ENCODE measurements at places on chromosomes 5 and 9.
A peak's percentile ranks its signal among the peaks of the same experiment; 100 is the strongest.

- no peak for DNase-seq
Observed at GRCh38 chr9:114721491-114722079, 39.6 kb upstream of the TEX48 start.

GRCh38 chr5:63963080-63963735 is 963 bp upstream of the HTR1A start:
- no peak for DNase-seq

DNA sequence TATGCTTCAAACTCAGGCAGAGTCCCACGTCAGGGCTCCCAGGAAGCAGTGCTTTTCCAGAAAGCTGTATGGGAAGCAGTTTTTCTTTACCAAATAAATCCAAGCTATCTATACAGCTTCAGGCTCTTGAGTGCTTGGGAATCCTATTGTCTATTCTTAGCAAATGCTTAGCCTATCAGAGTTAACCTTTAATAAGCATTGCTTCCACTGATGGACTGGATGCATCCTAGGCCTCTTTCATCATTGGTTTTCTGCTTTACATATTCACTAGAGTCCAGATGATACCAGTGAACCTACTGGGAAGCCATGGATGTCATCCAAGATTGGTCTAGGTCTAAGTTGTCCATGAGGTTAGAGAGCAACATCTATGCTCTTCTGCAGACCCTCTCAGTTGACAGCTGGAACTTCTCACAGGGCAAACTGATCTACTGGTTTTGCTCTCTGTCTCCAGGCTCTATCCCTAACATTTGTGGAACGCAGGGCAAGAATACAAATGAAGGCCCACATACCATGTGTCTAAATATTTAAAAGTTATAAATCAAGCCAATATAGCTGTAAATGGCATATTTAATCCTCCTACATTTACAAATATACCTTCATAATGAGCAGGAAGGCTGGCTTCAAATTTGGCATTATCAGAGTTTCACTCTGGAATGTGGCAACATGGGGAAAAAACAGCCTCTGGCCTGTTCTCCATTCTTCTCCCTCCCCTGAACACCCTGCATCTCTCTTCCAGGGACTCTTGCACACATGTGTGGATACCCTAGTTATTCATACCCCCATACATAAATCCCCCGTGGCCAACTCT is 49.8 kb upstream of the PLPP1 start:
- no peak for DNase-seq

DNA sequence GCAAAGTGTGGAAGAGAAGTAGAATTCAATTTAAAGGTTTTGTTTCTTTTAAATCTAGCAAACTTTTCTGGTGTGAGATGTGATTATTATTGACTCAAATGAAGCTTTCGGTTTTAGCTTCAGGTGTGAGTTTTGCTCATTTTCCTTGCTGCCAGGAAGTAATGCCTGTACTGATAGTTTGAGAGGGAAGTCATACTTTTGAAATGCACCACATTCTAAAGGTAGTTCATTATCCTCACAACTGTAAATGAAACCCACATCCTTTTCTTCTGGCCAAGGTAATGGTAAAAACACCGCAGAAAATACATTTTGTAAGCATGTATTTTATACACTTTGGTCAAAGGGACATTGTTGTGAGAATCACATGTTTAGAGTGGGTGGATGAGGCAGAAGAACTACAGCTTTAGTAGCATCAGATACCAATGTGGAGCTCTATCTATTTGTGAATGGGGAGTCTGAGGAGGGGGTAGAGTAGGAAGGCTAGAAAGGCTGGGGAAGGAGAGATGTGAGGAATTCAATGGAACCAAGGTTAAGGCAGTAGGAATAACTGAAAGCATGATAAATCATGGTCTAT is 167.0 kb upstream of the CDKN2B start:
- no peak for DNase-seq

DNA sequence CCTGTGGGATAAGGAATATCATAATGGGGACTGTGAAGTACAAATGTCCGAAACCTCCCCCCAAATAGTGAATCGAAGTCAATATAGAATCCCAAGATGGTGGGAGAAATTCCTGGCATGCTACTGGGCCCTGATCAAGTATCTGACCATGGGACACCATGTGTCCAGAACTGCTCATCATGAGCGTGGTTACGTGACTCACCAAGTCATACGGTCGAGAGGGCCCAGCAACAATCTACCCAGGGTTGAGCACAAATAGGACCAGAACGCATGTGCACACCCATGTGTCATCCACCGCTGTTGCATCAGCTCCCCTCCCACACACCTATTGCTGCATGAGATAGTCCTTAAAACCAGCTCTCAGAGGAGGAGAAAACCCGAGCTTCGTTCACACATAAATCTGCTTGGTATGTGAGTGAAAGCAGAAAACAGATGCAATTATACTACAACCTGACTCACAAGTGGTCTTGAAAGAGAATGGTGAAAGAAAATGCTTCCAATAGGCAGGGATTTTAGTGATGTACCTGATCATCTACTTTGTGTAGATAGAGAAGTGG is 353.2 kb downstream of the CWC27 start:
- no peak for DNase-seq

GRCh38 chr9:92247296-92247695 is 46.2 kb downstream of the IARS1 start:
- DNase-seq, result no peak

GRCh38 chr5:4275232-4275631 is 679.6 kb downstream of the IRX1 start:
- DNase-seq, result no peak

- peak; percentile 16 for DNase-seq
Observed at GRCh38 chr9:96618209-96619123, 1.2 kb downstream of the CDC14B start.

GRCh38 chr5:96687812-96688453 is 25.8 kb downstream of the CAST start:
- no peak for DNase-seq

GRCh38 chr5:160619381-160619780 is 197.7 kb downstream of the PTTG1 start:
- DNase-seq, result no peak

- no peak for DNase-seq
Observed at GRCh38 chr9:101716629-101717028, 21.8 kb downstream of the GRIN3A start.

DNA sequence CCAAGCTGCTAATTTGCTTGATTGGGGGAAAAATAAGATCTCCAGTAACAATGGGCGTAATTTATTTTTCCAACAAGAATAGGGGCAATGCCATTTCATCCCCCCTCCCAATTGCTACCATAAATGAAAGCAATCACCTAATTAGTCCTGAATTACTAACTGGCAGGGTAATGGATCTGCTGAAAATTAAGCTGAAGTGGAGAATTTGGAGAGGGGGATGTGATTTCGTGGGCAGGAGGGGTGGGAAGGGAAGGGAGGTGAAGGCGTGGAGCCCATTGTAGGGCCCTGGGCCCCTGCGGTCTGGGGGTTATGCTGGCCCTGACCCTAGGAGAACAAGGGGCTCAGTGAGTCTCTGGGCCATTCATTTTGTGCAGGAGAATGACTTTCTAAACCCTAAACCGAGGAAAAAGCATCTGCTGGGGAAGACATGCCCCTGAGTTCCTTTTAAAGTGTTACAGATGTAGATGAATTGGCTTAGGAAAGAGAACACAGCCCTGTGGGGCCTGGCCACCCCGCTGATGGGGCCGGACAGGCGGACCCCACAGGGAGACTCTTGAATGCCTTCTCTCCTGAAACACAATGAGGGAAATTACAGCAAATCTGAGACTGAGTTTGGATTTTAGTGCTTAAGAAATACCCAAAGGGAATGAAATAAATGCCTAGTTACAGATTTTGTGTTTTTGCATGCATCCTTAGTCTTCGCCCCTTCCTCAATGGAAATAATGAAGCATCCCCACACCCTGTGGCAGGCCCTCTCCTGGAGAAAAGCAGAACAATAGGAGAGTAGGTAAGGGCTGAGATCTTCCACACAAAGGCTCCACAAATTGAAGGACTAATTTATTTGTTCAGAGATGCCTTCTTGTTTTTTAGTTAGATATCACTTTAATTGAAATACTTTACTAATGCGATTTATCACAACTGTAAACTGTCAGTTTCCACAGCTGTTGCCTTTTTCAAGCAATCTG is 143.2 kb downstream of the PSAT1 start:
- no peak for DNase-seq

GRCh38 chr9:74645007-74645639 is 148.0 kb downstream of the RORB start:
- no peak for DNase-seq

- DNase-seq, result no peak
Observed at GRCh38 chr9:10059044-10059443, 553.8 kb downstream of the PTPRD start.

DNA sequence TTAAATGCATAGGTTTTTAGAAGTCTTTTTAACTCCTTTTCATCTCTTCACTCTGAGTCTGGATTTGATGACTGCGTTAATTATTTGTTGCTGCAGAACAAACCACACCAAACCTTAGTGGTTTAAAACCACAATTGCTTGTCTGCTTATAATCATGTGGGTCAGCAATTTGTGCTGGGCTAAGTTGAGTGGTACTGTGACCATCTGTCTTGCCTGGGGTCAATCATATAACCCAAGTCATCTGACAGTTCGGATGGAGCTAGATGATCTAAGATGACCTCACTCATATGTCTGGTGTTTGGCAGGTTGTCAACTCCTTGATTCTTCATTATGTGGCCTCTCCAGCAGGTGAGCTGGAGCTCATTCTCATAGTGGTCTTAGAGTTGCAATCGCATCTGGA is 219.1 kb upstream of the ELAVL2 start:
- no peak for DNase-seq

- no peak for DNase-seq
Observed at GRCh38 chr9:34623374-34624235, 3.3 kb upstream of the DCTN3 start.

- DNase-seq, result no peak
Observed at GRCh38 chr9:135862809-135863208, 44.5 kb downstream of the CAMSAP1 start.

DNA sequence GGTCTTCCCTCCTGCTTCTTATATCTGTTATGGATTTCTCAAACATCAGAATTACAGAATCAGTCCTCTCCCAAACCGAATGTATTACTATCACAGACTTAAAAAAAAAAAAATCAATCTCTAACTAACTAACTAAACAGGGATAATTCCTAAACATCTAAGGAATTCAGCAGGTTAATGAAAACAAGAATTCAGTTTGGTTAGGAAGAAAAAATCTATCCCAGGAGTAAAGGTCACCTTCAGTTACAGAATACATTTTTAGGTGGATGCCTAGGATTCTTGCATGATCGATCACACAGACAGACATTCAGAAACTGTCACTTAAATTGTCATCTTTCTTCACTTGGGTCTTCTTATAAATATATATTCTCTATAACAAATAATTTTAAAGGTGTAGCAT is 11.5 kb downstream of the PTAR1 start:
- no peak for DNase-seq

- DNase-seq, result no peak
Observed at GRCh38 chr9:136820971-136821825, 13.4 kb downstream of the RABL6 start.

- DNase-seq, result no peak
Observed at GRCh38 chr9:125845271-125845808, 98.2 kb downstream of the PBX3 start.

DNA sequence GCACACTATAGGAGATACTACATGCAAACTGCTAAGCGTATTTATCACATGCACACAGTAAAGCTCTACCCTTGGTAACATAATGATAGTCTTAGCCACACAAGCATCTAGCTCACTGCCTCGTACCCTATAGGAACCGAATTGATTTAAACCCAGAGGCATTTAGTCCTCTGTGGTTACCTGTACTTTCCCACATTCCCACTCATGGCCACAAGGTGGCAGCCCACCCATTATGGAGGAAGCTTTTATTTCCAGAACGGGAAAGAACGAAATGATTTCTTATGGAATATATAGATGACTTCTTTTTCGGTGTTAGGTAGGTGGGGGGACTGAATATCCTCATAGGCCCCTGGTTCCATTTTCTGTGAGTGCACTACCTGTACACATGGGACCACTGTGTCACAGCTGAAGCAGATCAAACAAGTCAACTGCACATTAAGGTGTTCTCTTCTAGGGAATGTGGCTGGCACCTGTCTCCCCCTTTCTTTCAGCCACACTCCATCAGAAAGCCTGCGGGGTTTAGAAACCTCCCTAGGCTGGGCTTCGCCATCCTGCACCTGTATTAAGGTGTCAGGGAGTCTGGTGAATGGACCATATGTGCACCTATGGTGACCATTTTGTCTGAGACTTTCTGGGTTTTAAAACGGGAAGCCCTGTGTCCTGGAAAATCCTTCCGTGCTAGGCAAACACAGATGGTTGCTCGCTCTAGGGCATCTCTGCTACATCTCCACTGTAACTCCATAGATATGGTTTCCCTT is 313.2 kb downstream of the SLIT3 start:
- peak; percentile 39 for DNase-seq

GRCh38 chr5:122756264-122756911 is 18.5 kb upstream of the SNX2 start:
- no peak for DNase-seq

GRCh38 chr9:100426189-100426529 is 784 bp upstream of the MSANTD3 start:
- no peak for DNase-seq

GRCh38 chr5:115977988-115978387 is 15.7 kb downstream of the LVRN start:
- no peak for DNase-seq

DNA sequence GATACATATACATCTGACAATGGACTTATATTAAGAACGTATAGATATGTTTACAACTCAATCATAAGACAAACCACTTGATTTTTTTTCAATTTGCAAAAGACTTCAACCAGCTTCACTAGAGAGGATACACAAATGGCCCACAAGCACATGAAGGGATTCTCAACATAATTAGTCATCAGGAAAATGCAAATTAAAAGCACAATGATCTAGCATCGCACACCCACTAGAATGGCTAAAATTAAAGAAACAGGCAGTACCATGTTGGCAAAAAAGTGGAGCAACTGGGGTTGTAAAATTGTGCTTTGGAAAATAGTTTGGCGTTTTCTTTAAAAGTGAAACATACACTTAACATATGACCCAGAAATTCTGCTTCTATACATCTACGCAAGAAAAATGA is 80.0 kb upstream of the TRIO start:
- DNase-seq, result no peak

DNA sequence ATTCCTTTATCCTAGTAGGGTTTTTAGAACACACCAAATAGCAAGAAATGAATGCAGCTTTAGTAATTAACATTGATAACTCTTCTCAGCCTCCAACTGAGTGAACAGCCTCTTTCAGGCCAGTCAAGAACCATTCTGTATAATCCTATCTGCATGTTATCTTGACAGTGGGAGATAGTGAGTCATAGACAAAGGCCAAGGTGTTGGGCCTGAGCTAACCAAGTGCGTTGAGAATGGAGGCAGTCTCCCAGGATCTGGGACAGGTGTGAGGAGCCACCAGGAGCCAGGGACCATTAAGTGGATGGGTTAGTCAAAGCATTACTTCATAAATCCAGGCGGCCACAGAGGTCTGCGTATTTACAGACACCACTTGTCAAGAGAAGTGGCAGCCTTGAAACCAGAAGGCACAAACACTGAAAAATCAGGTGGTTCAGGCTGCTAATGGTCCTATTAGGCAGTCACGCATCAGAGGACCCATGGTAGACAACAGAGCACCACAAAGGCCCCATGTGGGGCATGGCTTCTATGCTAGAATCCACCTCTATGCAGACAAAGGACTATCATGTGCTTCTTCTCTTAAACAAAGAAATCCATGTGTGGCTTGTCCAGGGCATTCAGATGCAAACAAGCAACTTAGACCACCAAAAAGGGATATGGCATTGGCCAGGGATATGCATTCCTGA is 409.7 kb upstream of the PIK3R1 start:
- DNase-seq, result no peak

GRCh38 chr5:17898766-17899165 is 264.5 kb downstream of the TAF11L14 start:
- no peak for DNase-seq

All from CD4-positive, alpha-beta T cell treated with Interleukin-17A for 4 hours (primary cell).